ENCODE measurements at places on chromosomes 13 and 19.

DNA sequence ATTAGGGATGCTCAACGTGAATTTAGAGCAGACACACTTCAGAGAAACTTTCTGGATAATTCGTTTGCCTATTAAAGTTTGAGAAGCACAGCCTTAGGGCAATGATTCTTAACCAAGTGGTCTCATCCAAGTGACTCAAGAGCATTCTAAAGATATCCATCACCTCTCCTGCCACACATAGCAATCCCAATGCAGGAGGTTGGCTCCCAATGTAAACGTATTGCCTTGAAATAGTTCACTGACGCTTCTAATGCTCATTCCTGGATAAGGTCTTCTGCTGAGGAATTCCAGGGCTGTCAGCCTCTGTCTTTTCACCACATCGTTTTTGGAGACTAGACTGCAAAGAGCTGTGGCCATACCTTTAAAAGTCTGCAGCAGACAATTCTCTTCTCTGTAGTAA is 279.8 kb upstream of the DACH1 start:
- no peak for DNase-seq

DNA sequence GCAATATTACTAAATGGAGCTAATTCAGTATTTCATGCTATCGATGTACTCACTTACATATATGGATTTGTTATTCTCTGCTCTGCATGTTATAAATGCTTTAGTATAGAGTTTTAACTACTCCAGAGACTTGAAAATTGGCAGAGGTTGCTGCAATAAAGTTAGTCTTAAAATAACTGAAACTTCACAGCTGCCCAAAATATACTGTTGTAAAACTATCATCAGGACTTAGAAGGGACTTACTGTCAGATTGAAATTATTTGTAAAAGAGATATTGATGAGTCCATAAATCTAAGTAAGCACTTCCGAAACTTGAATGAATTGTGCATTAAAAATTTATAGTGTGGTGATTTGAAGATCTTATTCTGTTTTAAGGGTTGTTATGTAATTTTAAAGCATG is 1178.2 kb upstream of the PCDH20 start:
- DNase-seq, result no peak

GRCh38 chr13:23570921-23571315 is 706 bp downstream of the TNFRSF19 start:
- DNase-seq, result no peak

DNA sequence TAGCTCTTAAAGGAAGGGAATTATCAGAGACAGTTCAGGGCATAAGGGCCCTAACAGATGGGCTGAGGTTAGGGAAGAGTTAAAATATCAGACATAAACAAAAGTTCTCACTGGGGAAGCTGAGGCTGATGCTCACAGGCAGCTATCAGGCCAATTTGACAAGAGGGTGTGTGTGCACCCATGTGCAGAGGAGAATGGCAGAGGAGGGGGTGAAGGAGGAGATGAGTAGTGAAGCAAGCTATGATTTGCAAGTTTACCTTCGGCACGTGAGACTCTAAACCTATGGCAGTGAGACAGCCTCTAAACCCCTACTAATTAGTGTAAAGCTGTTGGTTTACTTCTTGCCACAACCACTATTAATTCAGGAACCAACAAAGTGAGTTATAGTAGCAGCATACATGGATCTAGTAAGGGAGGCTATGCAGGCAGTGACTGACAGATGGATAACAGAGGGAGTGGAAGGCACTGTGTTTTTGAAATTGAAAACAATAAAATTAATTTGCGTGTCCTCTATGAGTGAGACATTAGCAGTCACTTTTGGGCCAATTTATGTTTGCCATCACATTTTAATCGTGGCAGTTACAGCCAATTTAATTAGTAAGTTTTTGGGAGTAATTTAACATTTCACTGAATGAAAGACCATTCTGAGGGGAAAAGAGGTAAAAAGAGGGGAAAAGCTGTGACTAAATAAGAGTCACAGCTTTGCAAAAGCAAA is 99.6 kb upstream of the HTR2A start:
- DNase-seq, result no peak

DNA sequence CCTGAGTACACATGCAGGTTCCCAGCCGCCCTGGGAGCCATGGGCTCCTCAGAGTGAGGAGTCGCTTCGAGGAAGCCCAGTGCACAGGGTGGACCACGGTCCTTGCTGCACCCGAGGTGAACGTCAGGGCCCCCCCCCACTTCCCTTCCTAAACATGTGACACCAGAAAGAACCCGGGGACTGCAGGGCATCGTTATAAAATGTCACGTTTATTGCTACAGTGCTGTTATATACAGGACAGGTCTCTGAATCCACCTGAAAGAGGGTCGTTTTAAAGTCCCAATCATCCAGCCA is 3.8 kb upstream of the UQCR11 start:
- no peak for DNase-seq

DNA sequence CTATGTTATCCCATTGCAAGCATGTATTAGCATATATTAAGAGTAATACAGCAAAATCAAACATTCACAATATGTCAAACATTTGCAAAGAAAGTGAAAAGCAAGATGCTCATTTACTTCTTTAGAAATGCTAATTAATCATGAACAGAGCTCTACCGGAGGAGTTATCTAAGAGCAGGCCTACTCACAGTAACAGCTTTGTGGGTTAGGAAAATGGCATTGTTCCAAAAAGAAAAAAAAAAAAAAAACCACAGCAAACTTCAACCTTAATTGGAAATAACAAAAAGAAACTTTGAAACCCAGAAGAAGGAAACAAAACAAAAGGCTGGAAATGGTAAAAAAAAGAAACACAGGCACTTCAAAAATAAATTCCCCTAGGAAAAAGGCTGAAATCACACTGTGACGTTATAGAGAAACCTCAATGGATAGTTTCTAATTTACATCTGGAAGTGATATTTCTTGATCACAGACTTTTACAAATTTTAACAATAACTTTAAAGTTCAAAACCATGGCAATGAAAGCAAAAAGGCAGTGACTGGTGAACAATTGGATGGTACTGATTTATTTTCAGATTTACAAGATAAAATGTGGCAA is 1236.8 kb upstream of the SPRY2 start:
- no peak for DNase-seq

GRCh38 chr13:20831933-20832332 is 58.2 kb upstream of the EEF1AKMT1 start:
- no peak for DNase-seq

GRCh38 chr19:17967257-17968051 is 547 bp downstream of the KCNN1 start:
- no peak for DNase-seq

GRCh38 chr19:55656988-55657747 is 2.3 kb downstream of the U2AF2 start:
- no peak for DNase-seq

GRCh38 chr13:41307884-41308640 is 3.0 kb upstream of the NAA16 start:
- DNase-seq, result no peak

- no peak for DNase-seq
These were observed 657.4 kb upstream of the ATXN8OS start for GRCh38 chr13:69450245-69450644.

DNA sequence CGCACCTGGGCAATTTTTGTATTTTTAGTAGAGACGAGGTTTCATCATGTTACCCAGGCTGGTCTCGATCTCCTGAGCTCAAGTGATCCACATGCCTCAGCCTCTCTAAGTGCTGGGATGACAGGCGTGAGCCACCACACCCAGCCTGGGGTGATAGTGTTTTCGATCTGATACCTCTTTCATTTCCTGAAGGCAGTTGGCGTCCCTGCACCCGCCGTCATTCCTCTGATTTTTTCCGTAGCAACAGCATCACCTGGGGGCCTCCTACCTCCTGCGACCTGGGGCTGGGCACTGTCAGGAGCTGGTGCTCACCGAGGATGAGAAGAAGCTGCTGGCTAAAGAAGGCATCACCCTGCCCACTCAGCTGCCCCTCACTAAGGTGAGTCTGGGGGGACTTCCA is 10.8 kb downstream of the CREB3L3 start:
- DNase-seq, result no peak

DNA sequence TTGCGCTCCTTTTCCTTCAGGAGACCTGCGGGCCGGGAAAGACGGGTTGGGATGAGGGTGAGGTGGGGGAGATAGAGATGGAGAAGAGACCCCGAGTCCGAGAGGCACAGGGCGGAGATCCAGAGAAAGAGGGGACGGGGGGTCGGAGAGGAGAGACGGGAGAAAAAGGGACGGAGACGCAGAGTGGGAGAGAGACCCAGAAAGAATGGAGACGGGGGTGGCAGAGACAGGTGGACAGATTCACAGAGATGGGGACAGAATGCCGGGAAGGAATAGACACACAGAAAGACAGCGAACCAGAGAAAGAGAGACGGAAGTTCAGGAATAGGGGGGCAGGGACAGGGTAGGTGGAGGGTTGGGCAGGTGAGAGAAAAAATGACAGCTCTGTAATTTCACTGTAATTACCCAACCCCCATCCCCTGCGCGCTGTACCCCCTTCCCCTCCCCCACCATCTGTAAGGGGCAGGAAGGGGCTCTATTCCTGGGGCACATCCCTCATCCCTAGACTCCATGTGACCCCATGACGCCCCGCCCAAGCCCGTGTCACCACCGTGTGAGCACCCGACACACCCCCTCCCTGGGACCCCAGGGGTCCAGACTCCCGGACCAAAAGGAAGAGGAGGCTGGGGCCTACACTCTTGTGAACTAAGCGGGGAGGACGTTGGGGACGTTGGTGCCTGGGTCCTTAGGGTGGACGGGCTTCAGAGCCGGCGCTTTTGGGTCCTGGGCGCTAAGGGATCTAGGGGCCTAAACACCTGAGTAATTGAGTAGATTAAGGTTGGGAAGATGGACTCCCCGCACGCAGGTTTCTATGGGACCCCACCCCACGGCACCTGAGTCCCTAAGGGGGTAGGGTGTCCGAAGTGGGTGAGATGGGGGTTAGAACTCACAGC is 967 bp downstream of the DBP start:
- DNase-seq, result no peak

DNA sequence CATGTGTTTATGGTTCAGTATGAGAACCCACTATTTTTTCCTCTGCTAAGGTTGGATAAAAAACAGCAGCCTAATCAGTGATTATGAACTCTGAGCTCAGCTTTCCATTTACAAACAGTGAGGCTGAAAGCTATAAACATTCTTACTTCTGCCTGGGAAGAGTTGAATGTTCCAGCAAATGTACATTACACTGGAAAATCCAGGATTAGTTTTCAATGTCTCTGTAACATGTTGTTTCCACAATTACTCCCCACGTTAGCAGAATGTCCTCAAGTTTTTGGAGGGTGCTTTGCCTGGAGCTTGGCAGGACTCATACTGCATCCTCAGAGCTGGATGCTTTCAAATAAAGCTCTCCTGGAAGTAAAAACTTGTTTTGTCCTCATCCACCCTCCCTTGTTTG is 150.4 kb downstream of the POSTN start:
- no peak for DNase-seq

- DNase-seq, result no peak
These were observed 1278.8 kb upstream of the MIR17HG start for GRCh38 chr13:90068658-90069057.

GRCh38 chr13:45821811-45822210 is 29.7 kb downstream of the SIAH3 start:
- no peak for DNase-seq

DNA sequence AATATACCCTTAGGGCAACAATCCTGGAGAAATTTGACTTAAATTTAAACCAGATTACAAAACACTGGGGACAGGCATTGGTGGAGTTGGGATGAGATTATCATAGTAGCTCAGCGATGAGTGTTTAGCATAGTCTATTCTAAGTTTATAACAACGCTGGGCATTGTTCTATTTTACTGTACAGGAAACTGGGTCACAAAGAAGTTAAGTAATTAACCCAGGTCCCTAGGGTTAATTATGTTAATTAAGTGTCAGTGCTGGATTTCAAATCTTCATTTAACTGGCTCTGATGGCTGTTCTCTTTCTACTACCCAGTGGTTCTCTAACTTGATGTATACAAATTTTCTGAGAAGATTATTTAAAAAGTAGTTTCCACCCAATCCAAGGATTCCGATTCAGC is 388.9 kb downstream of the KCNRG start:
- no peak for DNase-seq

Data from activated CD4-positive, CD25-positive, alpha-beta regulatory T cell treated with anti-CD3 and anti-CD28 coated beads, Interleukin-2, amount 50 U/mL, for 16 hours (primary cell).